ENCODE measurements at places on chromosomes 13 and 19.

- no peak for DNase-seq
These were observed 4.2 kb upstream of the RGL3 start for GRCh38 chr19:11423164-11423790.

GRCh38 chr13:29260684-29261083 lies 334.8 kb downstream of the SLC7A1 start:
- no peak for DNase-seq

DNA sequence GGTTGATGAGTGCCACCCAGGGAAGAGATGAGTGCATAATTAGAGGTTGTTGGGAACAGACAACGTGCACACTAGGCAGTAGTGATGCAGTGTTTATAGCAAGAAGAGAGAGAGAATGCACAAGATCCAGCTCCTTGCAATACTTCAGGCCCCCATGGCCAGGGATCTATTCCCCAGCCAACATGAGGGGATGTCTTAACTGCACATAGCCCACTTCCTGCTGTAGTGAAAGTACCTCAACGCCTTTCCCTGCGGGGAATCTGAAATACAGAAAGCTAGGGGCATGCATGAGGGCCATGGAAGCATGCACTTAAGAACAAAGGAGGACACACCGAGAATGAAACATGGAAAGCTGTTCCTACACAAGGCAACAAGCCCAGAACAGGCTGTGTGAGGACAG lies 636.7 kb upstream of the GPC6 start:
- no peak for DNase-seq

DNA sequence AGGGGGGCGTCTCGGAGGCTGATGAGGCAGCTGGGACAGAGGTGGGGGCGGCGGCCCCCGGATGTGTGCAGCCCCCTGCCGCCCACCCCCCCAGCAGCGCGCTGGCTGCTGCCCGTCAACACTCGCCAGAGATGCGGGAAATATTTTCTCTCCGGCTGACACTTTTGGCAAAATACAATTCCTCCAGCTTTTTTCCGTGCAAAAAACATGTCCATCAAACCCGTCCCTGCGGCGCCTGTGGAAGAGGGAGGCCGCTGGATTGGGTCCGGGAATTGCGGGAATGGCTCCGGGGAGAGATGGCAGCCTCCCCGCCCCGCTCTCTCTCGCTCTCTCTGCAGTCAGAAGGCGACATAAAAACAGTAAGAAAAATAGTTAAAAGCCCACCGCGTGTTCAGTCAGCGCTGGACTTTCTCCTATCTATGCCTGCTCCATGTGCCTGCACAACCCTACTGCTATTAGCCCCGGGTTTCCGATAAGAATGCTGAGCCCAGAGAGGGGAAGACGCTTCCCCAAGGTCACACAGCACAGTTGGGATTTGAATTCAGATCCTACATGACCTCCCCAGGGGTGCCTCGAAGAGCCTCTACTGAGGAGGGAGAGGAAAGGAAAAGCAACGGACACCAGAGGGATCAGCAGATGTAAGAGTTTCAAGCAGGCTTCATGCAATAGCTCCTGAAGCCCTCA lies 23.2 kb downstream of the ZNRF4 start:
- DNase-seq: no peak

- no peak for DNase-seq
These were observed 268.8 kb downstream of the KLF5 start for GRCh38 chr13:73327579-73327978.

DNA sequence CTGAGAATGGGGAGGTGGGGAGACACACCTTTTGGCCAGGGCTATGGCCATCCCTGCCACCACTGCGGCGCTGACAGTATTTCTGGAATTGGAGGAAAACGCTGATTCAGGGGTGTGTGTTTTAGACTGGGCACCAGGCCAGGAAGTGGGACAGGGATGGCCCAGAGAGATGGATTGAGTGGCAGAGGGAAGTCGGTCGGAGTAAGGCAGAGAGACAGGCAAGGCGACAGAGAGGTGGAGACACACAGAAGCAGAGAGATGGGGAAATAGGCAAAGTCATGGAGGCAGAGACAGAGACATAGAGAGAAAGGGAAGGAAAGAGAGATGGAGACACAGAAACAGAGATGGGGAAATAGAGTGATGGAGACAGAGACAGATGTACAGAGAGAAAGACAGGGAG lies 4.1 kb upstream of the C19orf81 start:
- DNase-seq: no peak

- DNase-seq: no peak
These were observed 12.3 kb upstream of the ZNF283 start for GRCh38 chr19:43814663-43815352.

- peak; percentile 42 for DNase-seq
These were observed 14.0 kb upstream of the GJA3 start for GRCh38 chr13:20174656-20175405.

GRCh38 chr13:35712907-35713761 lies 236.6 kb upstream of the MAB21L1 start:
- no peak for DNase-seq

- no peak for DNase-seq
These were observed 236.8 kb upstream of the SERP2 start for GRCh38 chr13:44136696-44137268.

DNA sequence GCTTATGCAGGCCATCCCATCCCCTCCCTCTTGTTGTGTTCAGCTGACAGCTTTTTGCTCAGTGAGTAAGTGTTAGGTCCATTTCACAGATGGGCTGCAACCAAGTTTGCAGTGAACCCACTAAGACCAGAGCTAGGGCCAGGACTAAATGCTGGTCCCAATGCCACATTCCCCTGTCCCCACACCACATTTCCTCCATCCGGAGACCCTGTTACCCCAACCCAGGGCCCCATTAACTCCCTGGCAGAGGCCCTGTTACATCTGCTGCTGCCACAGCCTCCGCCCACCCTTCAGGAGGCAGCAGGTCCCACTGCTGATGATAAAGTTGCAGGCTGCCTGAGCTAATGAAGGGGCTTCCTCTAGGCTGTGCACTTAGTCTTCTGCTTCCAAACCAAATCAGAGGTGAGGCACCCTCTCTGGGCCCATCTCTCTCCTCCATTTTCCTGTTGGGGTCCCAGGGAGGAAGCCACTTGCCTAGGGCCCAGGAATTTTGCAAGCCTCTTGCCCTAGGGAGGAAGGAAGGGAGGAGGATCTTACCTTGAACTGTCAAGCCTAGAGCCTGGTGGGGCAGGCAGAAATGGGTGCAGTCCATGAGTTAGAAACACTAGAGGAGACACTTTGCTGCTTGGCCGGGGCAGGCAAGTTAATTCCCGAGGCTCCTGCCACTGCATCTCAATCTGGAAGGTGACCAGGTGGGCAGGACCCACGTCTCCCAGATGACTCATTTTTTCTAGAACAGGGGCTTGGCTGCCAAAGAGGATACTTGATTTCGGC lies 3.4 kb upstream of the USF2 start:
- no peak for DNase-seq

DNA sequence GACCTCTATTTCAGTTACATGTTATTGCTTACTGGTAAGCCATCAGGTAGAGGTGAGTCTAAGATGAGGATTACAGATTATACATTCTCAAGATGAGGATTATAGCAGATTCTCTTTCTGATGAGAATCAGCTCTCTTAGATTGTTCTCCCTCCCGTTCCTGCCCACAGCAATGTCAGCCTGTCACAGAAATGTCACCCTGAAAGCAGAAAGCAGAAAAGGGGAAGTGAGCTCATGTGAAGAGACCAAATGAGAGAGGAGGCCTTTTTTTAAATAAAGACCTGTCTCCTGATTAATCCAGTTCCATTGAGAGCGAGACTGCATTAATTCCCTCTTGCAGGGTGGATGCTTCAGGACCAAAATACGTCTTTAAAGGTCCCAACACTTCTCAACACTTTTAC lies 445.6 kb downstream of the KCTD12 start:
- DNase-seq: no peak

DNA sequence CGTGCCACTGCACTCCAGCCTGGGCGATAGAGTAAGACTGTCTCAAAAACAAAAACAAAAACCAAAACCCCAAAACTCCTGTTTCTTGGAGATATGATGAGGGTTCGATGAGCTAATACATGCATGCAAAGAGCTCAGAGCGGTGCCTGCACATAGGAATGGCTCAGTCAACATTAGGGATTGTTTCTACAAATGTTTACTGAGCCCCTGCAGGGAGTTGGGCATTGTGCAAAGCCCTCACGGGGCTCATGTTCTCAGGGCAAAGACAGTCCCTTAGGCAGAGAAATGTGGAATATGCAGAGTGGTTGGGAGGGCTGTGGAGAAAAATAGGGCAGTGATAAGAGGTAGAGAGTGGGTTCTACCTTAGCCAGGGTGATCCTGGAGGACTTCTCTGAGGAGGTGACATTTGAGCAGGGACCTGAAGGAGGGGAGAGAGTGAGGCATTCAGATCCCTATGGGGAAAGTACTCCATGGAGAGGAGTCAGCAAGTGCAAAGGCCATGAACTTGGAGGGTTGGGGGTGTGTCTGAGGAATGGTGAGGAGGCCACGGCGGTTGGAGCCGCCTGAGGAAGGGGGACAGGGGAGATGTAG lies 1.5 kb upstream of the EHD2 start:
- DNase-seq: no peak

GRCh38 chr13:44364345-44365000 lies 9.2 kb upstream of the SERP2 start:
- no peak for DNase-seq

DNA sequence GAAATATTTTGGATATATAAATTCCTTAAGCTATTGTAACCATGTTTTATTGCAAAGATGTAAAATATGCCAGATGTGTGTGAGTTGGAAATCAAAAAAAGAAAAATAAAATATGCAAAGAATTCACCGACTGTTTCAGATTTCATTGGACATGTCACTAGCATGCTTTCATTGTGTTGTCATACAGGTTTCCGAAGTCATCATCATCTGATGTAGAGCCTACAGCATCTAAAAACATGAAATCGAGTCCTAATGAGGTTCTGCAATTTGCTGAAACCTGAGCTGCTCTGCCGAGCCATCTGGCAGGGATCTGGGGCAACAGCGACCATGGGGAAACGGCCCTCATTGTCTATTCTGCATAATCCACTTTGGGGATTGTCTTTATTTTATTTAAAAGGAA lies 196.1 kb upstream of the MAB21L1 start:
- no peak for DNase-seq

GRCh38 chr19:13117176-13117771 lies 734 bp upstream of the TRMT1 start:
- no peak for DNase-seq

All from left ventricle myocardium inferior (tissue), 1 donor.